BE2C (cell line): ENCODE measurements at places on chromosomes 2 and 18.

GRCh38 chr2:109486711-109487535 is 126.8 kb downstream of the SEPTIN10 start:
- DNase-seq, result no peak

- DNase-seq, result no peak
These were observed 6.7 kb downstream of the CHMP3 start for GRCh38 chr2:86556508-86556907.

GRCh38 chr2:189570570-189571031 is 10.0 kb downstream of the SLC40A1 start:
- DNase-seq, result no peak

GRCh38 chr2:22124003-22124402 is 1000.2 kb downstream of the TDRD15 start:
- no peak for DNase-seq

GRCh38 chr2:181970160-181970794 is 15.4 kb upstream of the PPP1R1C start:
- no peak for DNase-seq
